WTC11 (cell line): ENCODE measurements at places on chromosomes 7 and 10.
A peak's percentile ranks its signal among the peaks of the same experiment; 100 is the strongest.

DNA sequence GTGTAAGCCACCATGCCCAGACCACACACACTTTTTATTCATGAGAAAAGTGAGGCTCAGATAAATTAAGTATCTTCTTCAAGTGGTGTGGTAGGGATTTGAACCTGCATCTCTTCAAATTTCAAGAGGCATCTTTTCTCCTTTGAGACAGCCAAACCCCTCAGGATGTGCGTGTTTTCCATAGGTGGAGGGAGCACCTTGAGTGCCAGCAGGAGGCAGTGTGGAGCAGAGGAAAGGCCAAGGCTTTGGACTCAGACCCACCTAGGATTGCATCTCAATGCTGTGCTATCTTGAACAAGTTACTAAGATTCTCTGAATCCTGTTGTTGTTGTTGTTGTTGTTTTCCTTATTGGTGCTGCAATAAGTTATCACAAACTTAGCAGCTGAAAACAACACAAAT is 40.2 kb upstream of the MYL10 start:
- DNase-seq = peak; percentile 39

DNA sequence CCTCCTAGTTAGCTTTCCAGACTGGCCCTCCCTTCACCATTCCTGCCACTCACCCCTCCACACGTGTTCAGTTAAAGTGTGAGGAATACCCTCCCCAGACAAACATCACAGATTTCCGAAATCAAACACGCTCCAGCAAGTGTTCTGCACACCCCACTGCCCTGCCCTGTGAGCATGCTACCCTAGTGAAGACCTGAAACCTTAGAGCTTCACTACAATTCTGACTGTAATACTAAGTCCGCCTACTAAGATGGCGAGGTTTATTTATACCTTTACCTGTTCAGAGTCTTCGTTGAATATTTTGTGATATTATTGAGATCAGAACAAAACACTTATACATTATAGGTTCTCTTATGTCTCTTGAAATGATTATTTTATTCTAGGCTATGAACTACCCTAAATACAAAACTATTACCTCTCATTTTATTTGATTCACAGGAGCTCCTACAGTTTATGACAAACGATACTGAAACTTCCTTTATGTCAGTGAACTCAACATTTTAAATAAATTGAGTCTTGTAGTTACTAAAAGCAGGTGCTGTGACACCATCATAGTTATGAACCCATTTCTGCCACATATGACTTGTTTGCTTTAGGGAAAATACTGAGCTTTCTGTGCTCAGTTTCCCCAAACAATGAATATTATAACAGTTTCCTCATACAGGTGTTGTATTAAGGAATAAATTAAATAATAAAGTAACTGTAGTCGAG is 8.6 kb downstream of the SCIN start:
- no peak for DNase-seq

GRCh38 chr10:101161494-101162299 is 30.6 kb downstream of the TLX1 start:
- peak; percentile 83 for DNase-seq

DNA sequence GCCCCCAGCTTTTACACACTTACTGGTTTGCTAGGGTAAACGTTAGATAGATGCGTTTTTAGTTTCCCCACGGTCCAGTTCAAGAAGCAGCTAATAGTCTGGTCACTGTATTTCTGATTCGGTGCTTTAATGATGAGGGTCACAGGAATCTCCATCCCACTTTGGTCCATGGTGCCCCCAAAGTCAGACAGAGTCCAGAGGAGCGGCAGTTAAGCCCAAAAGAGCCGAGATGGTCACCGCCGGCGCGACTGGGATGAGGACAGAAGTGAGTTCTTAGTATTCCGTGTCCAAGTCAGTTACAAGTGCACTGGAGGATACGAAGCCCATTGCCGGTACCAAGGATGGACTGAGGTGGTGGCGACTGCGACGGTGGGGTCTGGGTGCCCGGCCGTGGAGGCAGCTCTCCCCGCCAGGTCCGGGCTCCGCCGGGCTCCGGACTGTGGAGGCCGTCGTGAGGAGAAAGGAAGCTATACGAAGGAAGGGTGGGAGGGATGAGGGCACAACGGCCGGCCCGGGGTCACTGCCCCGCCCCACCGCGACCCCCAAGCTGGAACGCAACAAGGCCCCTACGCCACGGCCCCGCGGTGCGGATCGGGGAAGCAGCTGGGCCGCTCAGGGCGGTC is 663 bp downstream of the HERPUD2 start:
- DNase-seq = no peak

GRCh38 chr7:32058002-32058401 is 12.2 kb downstream of the PDE1C start:
- no peak for DNase-seq

GRCh38 chr7:135714534-135715009 is 13.4 kb downstream of the SLC13A4 start:
- peak; percentile 34 for DNase-seq

- DNase-seq = no peak
Measured at GRCh38 chr7:46972205-46972604, 609.7 kb downstream of the TNS3 start.

- peak; percentile 91 for DNase-seq
Measured at GRCh38 chr7:2709553-2710285, 21.7 kb downstream of the AMZ1 start.

DNA sequence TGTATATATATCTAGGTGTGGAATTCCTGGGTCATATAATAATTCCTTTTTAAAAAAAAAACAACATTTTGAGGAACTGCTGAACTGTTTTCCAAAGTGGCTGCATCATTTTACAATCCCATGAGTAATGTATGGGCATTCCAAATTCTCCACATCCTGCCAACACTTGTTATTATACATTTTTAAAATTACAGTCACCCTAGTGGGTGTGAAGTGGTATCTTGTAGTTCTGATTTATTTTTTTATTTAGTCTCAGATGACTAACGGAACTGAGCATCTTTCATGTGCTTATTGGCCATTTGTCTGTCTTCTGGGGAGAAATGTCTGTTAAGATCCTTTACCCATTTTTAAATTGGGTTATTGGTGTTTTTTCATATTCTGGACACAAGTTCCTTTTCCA is 12.0 kb upstream of the KLHL7 start:
- DNase-seq = no peak

DNA sequence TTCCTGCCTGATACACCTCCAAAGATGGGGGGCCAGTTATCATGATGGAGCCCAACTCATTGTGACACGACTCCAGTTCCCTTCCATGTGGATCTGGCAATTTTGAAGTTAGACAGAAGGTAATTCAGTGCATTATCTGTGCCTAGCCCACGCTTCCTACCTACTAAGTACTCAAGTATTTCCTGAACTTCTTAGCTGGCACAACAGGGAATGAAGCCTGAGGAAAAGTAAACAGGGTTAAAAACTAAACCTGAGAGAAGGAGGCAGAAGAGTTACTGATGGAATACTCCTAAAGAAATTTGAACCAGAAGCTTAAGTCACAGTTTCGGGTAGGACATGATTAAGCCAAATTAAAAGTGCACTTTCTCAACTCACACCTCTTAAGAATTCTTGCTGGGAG is 1.1 kb upstream of the SEC31B start:
- no peak for DNase-seq

- DNase-seq = no peak
Measured at GRCh38 chr10:129520440-129521080, 53.5 kb downstream of the MGMT start.

GRCh38 chr7:93245525-93246432 is 13.6 kb downstream of the VPS50 start:
- no peak for DNase-seq

DNA sequence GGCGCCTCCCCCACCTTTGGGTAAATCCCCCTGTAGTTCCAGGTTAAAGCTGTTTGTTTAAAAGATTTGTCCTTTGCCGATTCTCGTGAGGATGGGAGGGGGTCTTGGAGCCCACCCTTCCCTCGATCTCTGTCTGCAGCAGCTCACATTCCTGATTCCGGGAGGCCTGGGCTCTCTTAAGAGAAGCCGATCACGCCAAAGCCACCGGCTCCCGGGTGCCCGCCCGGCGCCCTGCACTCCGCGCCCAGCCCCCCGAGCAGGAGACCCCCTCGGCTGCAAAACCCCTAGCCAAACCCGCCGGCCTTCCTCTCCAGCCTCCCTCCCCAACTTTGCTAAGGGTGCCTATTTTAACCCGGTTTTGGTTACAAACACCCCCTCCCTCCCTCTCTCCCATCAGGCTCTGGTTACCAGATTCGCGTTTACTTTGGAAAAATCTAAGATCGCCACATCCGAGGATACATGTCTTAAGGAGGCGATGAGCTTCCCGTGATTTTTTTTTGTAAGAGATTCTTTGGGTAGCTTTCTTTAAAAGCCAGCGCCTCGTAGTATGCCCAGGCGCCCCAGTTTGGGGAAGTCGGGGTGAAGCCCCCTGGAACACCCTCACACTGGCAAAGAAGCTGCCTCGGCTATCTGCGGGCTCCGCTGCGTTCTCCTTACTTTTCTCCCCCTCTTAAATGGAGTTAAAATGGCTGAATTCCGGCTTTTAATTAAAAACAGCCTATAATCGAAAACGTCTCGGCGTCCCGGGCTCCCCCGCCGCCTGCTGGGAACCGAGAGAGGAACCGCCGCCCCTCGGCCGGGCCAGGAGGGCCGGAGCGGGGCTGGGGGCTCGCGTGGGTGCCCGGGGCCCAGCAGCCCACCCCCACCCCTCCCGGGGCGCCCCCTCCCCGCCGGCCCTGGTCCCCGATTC is 983 bp downstream of the TNRC18 start:
- no peak for DNase-seq

- no peak for DNase-seq
Measured at GRCh38 chr10:91367127-91367531, 43.0 kb upstream of the HECTD2 start.

DNA sequence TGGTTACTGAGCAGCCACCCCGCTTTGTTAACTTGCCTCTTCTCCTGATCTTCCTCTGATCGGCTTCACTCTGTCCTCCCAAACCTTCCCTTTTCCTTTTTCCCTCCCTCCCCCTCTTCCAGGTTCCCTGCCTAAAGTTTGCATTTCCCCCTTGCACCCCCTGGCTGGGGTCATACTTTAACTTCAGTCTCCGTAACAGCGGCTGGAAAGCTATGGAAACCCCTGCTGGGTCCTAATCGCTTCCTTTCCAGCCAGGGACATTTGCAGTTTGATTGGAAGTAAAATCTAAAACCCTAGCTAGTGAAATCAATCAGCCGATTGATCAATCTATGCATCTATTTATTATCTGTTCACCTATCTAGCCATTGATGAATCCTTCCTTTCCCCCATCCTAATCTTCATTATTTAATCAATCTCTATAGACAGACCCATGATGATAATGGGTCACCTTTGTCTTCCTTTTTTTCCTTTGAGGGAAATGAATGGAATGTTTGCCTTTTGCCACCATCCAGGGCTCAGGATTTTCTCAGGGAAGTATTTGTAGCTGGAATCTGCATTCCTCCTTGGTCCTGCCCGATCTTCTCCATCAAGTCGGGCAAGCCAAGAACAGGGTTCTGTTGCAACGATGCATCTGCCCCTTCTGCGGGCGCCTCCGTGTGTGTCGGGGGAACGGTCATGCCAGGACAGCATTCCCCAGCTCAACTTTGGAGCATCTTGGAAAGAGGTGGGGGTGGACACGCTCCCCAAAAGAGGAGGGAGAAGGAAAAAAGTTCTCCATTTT is 8.8 kb downstream of the GATA3 start:
- no peak for DNase-seq

DNA sequence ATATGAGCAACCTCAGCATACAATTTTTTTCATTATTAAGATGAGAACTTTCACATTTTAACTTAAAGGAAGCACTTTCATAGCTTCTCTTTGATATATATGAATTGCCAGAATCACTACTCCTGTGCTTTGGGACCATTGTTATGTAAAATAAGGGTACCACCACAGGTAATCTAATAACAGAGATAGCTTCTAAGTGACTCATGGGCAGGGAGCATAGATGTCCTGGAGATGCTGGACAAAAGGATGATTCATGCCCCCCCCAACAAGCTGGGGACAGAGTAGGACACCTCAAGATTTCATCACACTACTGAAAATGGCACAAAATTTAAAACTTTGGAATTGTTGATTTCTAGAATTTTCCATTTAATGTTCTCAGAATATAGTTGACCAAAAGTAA is 641.1 kb downstream of the PCDH15 start:
- DNase-seq = no peak

GRCh38 chr7:39847227-39847626 is 102.8 kb upstream of the CDK13 start:
- DNase-seq = no peak

DNA sequence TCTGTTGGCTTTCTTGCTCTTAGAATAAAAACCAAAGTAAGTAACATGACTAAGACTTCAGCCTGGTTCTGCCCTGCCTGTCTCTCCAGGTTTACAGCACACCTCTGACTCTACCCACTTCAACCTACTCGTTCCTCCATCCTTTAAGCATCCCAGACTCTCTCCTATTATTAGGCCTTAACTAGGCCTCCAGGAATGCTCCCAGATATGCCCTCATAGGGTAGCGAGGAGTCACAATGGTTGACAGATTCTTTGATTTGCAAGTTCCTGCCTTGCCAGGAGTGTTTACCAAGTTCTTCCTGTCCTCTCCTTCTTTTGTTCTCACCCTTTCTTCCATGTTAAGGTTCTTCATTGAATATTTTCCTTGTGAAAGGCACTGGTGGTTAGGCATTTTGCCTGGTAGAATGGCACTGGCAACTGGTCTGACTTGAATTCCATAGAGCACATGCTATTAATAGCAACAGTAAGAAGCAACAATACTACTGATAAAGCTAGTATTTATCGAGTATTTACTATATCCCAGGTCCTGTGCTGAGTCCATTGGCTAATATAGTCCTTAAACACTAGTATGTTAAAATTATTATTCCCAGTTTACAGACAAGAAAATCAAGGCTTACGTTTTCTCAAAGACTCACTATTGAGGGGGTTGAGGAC is 327.9 kb upstream of the PRKCQ start:
- no peak for DNase-seq

DNA sequence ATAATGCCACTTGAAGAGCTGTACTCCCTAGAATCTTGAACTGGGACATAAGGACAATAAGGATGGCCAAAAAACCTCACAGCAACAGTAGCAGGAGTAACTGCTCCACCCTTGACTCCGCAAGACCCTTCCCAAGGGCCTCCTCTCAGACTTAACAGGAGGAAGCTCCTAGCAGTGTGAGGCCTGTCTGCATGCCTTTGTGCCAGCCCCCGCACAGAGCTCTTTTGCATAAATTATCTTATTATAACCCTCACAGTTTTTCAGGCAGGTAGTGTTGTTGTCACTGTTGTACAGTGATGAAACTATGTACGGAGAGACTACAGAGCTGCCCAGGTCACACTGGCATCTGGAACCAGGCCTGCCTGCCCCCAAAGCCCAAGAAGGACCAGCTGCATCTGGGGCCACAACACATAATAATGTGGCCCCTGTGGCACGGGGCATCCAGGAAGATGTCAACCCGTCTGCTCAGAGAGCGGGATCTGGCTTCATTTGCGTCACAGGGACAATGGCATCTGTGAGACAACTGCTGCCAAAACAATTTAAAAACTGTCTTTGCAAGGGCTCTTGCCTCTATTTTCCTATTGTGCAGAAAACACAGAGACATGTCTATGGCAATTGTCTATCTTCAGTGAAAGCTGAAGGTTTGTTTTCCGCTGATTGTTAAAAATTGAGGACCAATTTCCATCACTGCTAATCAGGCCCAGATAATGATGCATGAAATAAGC is 249.3 kb upstream of the GRB10 start:
- no peak for DNase-seq

- DNase-seq = no peak
Measured at GRCh38 chr7:98976396-98977185, 98.3 kb downstream of the TRRAP start.

- DNase-seq = no peak
Measured at GRCh38 chr7:668139-668931, 58.2 kb upstream of the DNAAF5 start.

- DNase-seq = no peak
Measured at GRCh38 chr10:72062832-72063702, 25.3 kb downstream of the SPOCK2 start.
